Subcutaneous adipose tissue (tissue), 4 donors: ENCODE measurements at places on chromosomes 3 and 15. TPM values are rescaled to one million over a fixed set of nuclear protein-coding genes. Genes with fewer than 3 reads are reported as not detected.

SLC51A gene
- total RNA-seq: not detected

FES gene
- 77.4 TPM for total RNA-seq

SNX22 gene
- not detected for total RNA-seq

LINGO1 gene
- 1.1 TPM for total RNA-seq
